ENCODE measurements at places on chromosomes 12 and 14. TPM values are rescaled to one million over a fixed set of nuclear protein-coding genes. Genes with fewer than 3 reads are reported as not detected.

DNA sequence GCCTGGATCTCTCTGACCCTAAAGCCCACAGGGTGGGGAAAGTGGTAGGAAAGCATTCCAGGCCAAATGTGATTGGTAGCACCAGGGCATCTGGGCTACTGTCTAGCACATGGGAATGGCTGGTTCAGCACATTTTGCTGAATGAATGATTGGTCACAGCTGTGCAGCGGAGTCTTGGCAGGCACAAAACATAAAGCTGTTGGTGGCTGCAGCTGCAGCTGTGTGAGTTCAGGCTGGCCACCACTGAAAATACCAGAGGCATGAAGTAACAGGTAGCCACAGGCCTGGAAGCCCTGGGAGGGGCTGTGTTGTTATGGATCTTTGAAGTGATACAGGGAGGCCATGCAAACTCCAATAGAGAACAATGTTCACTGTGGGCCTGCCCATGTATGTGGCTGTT lies 72.7 kb downstream of the MYRFL start:
- DNase-seq = no peak

- no peak for DNase-seq
These were observed 24.2 kb upstream of the CLEC14A start for GRCh38 chr14:38280081-38280480.

DNA sequence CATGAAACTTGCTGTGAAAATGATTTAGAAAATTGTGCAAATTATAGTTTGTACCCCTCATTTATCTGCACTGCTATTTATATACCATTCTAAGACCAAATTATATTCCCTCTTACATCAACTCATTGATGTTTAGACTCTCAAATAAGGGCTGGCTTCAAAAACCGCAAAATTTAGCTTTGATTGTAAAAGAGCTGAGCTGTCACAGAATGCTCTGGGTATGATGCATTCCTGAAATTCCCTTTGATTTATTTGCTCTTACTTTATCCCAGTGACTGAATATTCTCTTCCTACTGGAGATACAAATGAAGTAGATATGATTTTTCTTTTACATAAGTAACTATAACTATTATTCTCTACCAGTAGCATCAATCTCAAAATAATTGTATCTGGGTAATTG lies 78.0 kb upstream of the TMTC2 start:
- DNase-seq = no peak

- no peak for DNase-seq
These were observed 30.2 kb upstream of the ANKRD9 start for GRCh38 chr14:102539544-102540314.

GRCh38 chr14:34356264-34356654 lies 105.8 kb downstream of the SPTSSA start:
- no peak for DNase-seq

DNA sequence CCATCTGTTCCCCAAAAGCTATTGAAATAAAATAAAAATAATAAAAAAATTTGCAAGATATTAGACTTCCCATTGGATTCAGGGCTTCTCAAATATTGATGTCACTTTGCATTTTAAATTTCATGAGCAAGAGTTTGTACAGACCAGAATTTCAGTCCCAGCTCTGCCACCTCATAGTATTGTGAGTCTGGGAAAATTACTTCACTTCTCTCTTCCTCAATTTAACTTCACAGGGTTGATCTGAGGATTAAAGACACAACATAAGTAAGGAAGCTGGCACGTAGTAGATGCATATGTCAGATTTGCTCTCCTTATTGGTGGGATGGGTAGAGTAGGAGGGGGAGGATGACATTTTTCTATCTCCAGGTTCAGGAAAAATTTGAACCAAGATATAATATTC lies 32.8 kb downstream of the COX8C start:
- DNase-seq = no peak

DNA sequence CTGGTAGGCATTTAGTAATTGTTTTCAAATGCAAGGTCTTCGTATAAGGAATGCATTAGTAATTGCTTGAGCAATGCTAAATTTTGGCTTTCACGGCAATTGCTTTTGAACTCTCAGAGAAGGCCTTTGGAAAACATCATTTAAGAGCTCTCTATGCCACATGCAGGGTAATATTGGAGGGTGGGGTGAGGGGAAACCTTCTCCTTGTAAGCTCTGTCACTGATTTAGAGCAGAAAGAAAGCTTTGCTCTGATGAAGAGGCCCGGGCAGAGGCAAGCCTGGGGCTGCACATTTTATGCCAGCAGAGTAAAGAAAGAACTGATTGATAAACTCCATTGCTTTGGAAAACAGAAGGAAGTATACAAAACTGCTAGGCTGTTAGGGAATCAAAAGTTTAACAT lies 70.9 kb downstream of the TRIM9 start:
- DNase-seq = no peak

DNA sequence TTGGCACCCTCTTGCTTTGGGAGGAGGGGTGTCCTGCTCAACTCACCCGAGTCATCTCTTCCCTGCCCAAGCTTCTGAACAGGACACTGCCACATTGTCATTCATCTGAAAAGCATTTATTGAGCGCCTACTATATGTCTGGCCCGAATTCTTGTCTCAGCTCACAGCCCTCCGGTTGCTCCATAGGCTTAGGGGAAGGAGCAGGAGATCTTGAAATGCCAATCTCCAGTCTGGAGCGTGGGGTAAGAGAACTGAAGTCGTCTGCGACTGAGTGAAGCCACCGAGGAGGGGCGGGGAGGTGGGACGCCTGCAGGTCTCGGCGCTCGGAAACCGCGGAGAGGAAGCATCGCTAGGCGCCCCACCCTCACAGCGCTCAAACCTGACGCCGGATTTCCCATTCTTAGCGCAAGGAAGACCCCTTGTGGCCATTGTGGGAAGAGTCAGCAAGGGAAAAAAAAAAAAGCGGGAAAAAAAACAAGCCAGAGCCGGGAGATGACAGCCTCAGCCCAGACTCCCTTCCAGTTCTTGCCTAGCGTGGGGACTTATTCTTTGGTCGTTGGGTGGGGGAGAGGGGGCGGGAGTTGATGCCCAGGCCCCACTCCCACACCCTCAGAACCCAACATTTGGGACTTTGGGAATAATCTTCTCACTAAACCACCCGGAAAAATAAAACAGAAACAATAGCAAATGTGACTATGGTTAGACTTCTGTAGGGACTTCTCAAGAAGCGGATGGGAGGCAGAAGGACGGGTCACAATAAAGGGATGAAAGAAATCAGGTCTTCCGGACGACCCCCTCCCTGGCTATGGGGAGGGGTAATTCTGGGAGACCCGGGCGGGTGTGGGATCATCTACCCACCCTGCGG lies 28.2 kb upstream of the SMUG1 start:
- DNase-seq = peak; percentile 85

- DNase-seq = peak; percentile 3
These were observed 455 bp downstream of the ATP6V1D start for GRCh38 chr14:67358924-67359774.

GRCh38 chr12:132319991-132320570 lies 9.3 kb downstream of the GALNT9 start:
- DNase-seq = peak; percentile 77

GRCh38 chr14:53743371-53743770 lies 213.3 kb downstream of the BMP4 start:
- no peak for DNase-seq

TMPRSS12 gene
- not detected for total RNA-seq

CMKLR1 gene
- 1.6 TPM for total RNA-seq

BCL2L14 gene
- total RNA-seq = not detected

GALNT4 gene
- total RNA-seq = 5.4 TPM

KRT5 gene
- 0.18 TPM for total RNA-seq

MBIP gene
- total RNA-seq = 28.3 TPM

NRIP2 gene
- total RNA-seq = 1.7 TPM

KRT3 gene
- not detected for total RNA-seq

ANKS1B gene
- total RNA-seq = 331 TPM

All from cerebellum (tissue), 4 donors.